ENCODE measurements at places on chromosomes 13 and 19.
A peak's percentile ranks its signal among the peaks of the same experiment; 100 is the strongest.

DNA sequence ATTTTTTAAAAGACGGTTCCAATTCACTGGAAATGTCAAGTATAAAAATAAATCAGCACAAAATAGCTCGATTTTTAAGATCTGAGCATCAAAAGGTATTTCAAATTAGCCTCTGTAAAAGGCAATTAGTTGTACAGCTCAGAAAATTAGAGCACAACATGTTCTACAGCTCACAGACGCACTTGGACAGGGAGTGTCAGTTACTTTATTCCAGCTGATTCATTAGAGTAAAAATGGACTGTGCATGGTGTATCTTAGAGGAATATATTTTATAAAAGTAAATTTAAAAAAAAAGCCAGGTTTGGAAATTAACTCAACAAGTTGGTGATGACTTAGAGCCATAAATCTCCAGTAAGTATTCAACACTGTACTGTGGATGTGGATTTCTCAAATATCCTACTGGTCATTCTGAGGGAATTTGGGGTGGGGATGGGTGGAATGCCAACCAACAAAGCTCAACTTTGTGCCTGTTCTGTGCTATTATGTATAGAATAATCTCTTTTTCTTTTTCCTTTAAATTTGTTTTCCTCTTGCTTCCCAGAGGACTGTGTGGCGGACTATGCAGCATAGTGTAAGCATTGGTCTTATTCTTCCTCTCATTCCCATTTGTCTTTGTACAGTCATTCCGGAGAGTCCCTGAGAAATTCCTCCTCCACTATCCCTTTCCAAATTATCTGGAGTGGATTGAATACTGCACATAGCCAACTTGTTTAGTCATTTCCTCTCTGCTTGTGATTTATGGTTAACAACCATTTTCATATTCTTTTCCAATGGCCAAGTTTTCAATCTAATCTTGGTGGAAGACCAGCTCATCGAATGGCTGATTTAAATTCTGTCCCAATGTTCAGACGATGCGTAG, 169.3 kb downstream of the DCT start:
- DNase-seq, result no peak

DNA sequence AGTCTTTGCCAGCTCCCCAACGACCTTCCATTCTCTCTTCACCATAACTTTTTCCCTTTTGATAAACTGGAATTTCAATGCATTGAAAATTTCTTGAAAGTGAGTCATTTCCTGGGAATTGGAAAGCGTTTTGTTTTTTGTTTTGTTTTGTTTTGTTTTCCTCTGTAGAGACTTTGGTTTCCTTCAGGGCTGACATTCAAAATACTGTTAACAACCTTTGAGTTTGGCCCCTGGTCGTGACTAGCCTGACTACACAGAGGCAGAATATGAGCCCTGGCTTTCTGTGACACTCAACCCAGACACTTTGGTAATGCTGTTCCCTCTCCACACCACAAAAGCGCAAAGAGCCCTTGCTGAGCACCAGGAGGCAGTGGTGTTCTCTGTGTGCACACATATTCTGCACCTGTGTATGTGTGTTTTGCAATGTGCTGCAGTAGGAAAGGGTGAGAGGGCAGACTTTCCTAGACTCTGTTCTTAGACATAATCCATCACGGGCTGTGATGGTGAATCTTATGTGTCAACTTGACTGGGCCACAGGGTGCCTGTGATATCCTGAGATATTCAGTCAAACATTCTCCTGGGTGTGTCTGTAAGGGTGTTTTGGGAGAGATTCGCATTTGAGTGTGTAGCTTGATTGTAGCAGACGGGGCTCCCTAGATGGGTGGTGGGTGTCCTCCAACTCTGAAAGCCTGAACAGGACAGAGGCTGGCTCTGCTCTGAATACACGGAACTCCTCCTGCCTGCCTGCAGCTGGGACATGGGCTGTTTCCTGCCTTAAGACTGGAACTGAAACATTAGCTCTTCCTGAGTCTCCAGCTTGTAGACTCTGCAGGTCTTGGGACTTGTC, 29.5 kb upstream of the ANKRD10 start:
- no peak for DNase-seq

DNA sequence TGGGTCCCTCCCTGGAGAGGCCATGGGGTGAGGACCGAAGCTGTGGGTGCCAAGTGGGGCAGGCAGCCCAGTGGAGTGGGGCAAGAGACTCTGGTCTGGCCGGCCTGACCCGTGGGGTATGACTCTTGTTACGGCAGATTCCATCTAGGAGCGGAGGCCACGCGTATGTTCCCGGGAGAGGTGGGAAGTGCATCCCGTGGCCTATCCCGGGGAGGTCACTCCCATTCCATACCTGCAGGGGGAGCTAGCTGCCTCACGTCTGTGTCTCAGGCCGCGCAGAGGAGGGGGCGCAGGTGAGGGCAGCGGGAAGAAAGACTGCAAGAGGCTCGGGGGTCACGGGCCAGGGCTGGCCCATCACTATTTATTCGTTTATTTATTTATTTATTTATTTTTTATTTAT, 4.9 kb downstream of the CSNK1G2 start:
- no peak for DNase-seq

- DNase-seq, result peak; percentile 3
Measured at GRCh38 chr13:106534639-106535551, 567 bp downstream of the EFNB2 start.

DNA sequence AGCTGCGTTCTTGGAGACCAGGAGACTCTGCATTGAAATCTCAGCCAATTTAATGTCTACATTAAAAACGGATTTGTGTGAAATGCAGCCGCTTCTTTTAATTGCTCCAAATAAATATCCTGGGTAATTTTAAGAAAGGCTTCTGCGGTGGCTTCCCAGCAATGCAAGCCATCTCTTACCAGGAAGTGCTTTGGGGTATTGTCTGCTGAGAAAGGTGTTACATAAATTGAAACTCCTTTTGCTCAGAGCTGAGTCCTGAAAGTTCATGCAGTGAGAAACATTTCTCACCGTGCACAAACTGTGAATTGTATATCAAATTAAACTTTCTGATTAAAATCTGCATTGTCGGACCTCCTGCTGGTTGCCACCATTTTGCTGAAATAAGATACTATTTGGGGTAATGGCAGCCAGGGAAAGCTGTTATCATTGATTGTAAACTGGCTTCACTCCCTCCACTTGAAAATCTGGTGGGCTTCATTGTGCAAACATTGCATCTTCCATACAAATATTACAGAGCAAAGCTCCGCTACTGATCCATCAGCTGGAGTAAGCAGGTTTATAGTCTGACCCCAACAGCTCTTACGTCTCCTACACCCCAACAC, 59.5 kb downstream of the ZIC5 start:
- DNase-seq, result no peak

- DNase-seq, result no peak
Measured at GRCh38 chr13:30569901-30570576, 47.7 kb upstream of the USPL1 start.

DNA sequence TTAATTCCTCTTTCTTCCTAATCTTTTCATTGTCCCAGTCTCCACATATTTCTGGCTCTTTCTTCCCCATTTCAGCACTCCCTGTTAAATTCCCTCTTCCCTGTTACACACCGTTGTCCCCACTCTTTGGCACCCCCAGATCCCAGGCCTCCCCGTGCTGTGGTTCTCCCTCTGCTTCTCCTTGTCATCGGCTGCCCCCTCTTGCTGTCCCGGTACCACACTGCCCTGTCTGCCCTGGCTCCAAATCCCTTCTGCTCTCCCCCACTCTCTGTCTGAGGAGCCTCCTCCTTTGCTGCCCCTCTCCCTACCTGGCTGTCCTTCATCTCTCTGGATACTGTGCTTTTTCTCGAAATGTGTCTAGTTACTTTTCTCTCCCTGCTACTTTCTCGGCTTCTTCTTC, 983 bp downstream of the ZNF415 start:
- DNase-seq, result no peak

DNA sequence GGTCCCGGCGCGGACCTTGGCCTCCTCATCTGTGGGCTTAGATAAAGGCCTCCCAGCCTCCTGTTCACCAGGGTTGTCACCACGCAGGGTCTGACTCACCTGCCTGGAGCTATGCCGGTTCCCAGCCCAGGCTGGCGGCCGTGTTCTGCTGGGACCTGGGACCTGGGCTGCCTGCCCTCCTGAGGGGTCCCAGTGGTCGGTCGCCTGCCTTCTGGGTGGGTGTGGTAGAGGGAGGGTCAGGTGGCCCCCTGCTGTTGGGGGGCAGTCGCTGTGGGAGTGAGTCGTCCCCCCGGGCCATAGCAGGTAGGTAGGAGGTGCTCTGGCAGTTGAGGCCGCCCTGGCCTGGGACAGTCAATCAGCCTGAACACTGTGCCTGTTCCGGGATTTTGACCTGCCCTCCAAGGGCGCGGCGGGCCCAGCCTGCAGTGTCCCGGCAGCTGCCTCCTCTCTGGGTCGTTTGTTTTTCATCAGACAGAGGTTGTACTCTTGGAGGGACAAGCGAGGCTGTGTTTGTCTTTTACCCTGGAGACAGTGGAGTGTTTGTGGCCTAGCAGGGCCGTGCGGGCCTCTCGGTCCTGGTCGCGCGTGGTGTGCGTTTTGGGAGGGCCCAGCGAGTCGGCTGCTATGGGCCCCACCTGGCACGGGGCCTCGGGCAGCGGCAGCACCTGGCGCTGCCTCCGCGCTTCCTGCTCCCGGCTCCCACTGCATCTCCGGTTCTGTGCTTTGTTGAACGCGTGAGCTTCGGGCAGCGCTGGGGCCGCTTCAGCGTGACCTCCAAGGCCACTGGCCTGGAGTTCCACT, 2.6 kb downstream of the ADAT3 start:
- DNase-seq, result no peak

DNA sequence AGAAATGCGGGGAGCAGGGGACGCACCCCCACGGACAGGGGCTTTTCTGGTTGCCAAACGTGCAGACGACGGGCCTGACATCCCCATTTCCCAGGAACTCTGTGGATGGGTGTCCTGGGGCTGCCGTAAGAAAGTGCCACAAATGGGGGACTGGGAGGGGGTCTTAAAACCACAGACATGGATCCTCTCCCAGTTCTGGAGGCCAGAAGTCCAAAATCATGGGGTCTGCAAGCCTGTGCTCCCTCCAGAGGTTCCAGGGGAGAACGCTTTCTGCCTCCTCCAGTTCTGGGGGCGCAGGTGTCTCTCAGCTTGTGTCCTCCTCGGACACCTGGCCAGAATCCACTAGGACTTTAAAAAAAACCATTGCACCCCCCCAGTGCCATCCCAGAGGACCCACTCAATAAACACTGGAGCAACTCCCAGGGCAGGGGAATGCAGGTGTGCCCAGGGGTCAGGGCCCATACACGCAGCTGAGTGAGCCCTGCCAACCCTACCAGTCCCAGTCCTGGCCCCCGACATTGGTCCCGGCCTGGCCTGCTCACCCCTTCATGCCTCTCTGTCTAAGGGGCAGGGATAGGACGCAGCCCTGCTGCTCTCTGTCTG, 103.9 kb downstream of the GADD45B start:
- DNase-seq, result no peak

GRCh38 chr19:50205681-50206138, 2.3 kb downstream of the MYH14 start:
- DNase-seq, result no peak

GRCh38 chr19:7705387-7706187, 3.7 kb upstream of the FCER2 start:
- DNase-seq, result peak; percentile 50

- no peak for DNase-seq
Measured at GRCh38 chr13:77345150-77345780, 18.4 kb upstream of the MYCBP2 start.

- no peak for DNase-seq
Measured at GRCh38 chr13:83178008-83178407, 704.3 kb downstream of the SLITRK1 start.

DNA sequence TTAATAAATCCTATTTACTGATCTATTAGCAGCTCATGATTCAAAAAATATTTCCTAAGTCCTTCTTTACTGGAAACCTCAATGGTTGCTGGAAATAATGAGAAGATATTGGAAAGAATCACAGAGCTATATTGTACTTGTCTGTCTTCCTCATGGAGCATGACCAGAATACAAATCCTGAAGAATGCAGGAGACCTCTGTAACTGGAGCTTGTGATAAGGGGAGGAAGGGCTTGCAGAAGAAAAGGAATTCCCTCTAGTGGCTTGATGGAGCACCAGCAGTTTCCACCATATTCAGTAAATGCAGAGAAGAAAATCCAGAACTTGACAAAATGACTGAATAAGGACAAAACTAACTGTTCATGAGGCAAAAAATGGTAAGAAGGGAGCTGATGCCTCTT, 1333.1 kb downstream of the EFNB2 start:
- no peak for DNase-seq

- no peak for DNase-seq
Measured at GRCh38 chr19:15831626-15832025, 16.2 kb upstream of the OR10H1 start.

DNA sequence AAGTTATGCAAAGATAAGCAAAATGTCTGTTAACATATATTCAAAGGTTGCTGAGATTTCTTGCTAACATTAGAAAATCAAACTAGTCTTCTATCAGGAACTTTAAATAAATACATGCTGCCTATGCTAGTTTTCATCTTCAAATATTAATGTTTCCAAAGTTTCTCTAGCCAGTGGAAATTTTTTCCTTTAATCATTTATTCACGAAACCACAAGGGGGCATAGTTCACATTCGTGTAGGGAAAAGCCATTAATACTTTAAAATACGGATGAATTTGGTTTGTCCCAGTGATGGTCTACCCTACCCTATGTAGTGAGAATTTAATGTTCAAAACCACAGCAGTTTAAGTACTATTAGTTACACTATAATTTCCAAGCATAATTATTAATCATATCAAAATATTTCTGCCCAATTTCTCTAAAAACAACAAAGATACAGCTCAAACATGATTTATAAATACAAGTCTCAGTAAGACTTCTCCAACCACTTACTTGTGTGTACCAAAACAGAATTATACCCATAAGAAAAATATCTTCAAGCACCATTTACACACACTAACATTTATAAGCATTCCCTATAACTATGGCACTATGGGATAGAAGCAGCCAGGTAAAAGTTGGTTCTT, 16.2 kb downstream of the NUFIP1 start:
- no peak for DNase-seq

DNA sequence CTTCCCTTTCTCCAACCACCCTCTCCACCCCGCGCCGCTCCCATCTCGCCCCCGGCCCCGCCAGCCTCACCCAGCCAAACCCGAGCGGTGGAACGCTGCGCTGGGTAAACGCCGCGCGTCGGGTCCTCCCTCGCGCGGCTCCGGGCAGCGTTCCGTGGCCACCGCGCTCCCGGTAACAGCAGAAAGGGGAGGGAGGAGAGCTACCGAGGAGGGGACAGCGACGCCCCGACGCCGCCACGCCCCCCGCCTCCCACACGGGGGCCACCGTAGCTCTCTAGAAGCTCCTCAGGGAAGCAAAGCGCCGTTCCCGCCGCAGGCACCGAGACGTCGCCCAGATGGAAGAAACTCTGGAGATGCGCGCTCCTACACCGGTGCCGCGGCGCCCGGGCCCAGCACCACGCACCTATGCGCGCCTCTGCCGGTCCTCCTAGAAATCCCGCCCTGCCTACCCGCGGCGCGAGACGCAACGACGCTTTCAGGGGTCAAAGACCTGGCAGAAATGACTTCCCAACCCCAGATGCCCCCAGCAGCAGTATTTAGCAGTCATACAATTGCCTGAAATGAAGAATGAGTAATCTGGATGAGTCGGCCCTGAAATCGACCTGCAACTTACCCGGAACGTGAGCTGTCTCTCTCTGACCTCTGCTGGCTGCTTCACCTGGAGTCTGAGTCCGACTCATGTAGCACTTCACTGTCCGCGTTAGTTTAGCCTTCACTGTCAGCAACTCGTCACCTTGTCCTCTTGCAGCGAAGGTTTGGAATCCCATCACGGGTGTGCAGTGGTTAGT, at the start of gene RUBCNL:
Gene RUBCNL (minus strand): TSS at position 189 of the 788 bp plus-strand sequence. CDS start 14,777 bp downstream, outside the sequence.
- DNase-seq, result no peak
